Fibroblast of upper back skin (primary cell): ENCODE measurements at places on chromosomes 3 and 15.

DNA sequence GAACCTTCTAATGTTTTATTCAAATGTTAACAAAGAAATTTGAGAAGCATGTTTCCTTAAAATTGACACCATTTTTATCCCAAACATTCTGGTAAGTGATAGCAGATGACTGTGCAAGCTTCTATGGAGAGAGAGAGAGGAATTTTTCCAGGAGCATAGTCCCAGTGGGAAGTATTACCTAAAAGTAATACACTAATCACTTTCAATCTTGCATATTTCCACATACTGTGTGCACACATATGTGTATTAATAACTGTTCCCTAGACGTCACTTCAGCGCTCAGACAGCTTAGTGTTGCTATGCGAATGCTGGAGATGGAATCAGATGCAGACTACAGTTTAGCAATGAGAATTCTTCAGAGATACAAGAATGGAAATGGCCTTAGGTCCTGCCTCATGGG, 424.3 kb upstream of the TPRG1 start:
- DNase-seq: peak; percentile 75

- no peak for DNase-seq
These were observed 24.5 kb downstream of the RASA2 start for GRCh38 chr3:141511361-141511760.

DNA sequence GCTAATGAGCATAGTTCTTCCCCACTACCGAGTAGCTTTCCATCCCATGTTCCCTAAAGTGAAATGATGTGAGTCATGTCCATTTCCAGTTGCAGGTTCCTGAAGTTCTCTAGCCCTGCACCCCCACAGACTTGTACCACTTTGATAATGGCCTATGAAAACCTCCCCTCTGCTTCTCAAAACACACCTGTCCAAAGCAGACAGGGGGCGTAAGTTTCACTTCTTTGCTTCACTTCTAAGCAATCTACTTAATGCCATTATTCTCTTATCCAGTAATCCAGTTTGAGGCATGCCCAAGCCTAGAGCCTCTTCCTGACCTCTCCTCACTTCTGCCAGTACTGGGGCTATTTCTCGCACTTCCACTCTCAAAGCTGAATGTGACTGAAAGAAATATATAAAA, 305.1 kb downstream of the IGSF11 start:
- DNase-seq: no peak

- DNase-seq: peak; percentile 5
These were observed 94.7 kb upstream of the TUSC7 start for GRCh38 chr3:116614795-116615362.

- no peak for DNase-seq
These were observed 487.8 kb downstream of the EDEM1 start for GRCh38 chr3:5675319-5675718.

GRCh38 chr3:113212150-113212843, 940 bp downstream of the BOC start:
- no peak for DNase-seq

GRCh38 chr3:176861137-176861536, 336.1 kb downstream of the TBL1XR1 start:
- DNase-seq: no peak

DNA sequence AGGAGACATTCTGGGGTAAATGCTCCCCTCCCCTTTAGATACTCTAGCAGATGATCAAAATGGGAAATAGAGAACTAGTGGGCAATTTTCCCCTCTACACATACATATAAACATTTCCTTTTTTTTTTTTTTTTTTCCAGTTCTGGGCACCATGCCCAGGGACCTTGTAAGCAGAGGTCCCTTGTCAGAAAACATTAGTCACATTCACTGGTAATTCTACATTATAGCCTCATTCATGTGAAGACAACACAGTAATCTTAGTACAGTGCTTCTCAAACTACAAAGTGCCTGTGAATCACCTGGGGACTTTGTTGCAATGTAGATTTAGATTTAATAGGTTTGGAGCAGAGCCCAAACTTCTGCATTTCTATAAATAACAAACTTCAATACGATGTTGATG, 60.1 kb upstream of the ACTC1 start:
- peak; percentile 62 for DNase-seq

GRCh38 chr15:85690561-85691231, 104.0 kb downstream of the KLHL25 start:
- DNase-seq: no peak

DNA sequence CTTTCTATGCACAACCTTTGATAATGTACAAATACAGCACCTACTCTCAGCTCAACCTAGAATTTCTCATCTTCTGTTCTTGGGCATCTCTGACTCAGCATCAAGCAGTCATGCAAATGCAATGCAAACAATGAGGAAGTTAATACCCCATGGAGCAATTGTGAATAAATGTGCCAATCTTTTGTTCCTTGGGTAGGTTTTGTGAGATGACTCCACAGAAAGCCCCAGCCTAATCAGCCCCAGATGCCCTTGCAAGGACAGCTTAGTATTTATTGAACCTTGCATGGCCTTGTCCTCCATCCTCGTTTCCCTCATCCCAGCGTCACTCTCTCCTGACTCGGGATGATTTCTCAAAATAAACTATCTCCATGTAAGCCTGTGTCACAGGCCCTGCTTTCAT, 494.7 kb upstream of the NECTIN3 start:
- DNase-seq: peak; percentile 95
